ENCODE measurements at places on chromosomes 7 and 10. TPM values are rescaled to one million over a fixed set of nuclear protein-coding genes. Genes with fewer than 3 reads are reported as not detected.

DNA sequence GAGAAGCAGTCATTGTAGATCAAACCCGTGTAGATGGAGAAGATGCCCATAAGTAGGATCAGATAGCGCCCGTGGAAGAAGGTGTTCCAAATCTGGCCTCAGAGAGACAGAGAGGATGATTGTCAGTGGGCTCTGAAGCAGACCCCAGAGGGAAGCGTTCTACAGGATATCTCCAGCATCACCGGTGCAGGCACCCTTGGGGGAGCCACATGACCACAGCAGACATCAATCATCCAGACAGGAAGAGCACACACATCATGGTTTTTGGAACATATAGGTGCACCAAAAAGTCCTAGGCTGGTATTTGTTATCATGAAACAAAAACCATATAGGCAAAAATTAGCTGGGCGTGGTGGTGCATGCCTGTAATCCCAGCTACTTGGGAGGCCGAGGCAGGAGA is 44.0 kb upstream of the SVOPL start:
- H3K27me3 ChIP-seq: peaks cover 8% of the 10 kb centered on the region
- no peaks in the 10 kb centered on the region for H3K36me3 ChIP-seq
- DNase-seq: no peak
- H3K4me1 ChIP-seq: peaks cover 6% of the 10 kb centered on the region
- H3K4me3 ChIP-seq: no peak overlapping the region

The ANKRD2 gene
- not detected for total RNA-seq

GRCh38 chr7:124255041-124255655 is 222.3 kb upstream of the TMEM229A start:
- H3K4me1 ChIP-seq: no peaks in the 10 kb centered on the region
- no peak for DNase-seq
- no peaks in the 10 kb centered on the region for H3K27me3 ChIP-seq
- H3K4me3 ChIP-seq: no peak overlapping the region
- H3K36me3 ChIP-seq: no peaks in the 10 kb centered on the region
- H3K27ac ChIP-seq: no peak overlapping the region

The ABCB1 gene
- 0.48 TPM for total RNA-seq

The HPSE2 gene
- 0.10 TPM for total RNA-seq

The C10orf53 gene
- total RNA-seq: not detected

DNA sequence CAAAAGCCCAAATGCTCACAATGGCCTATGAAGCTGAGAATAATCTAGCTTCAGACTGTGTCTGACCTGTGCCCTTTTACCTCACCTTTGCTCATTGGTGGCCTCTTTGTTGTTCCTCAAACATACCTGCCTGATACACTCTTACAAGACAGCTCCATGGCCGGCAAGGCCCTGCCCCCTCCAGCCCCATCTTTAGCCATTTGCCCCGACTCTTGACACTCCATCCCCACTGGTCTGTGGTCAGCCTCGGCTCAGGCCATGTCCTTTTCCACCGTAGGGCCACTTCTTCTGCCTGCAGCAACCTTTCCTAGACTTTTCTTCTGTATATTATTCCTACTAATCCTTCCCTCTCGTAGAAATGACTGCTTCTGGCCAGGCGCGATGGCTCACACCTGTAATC is 265.2 kb downstream of the RPS24 start:
- no peak overlapping the region for H3K4me3 ChIP-seq
- no peaks in the 10 kb centered on the region for H3K36me3 ChIP-seq
- peak overlapping the region; percentile 2 for H3K27ac ChIP-seq
- H3K27me3 ChIP-seq: no peaks in the 10 kb centered on the region
- peaks cover 42% of the 10 kb centered on the region for H3K4me1 ChIP-seq
